Amygdala (tissue), 56 donors: ENCODE measurements at places on chromosomes 3 and 15.

DNA sequence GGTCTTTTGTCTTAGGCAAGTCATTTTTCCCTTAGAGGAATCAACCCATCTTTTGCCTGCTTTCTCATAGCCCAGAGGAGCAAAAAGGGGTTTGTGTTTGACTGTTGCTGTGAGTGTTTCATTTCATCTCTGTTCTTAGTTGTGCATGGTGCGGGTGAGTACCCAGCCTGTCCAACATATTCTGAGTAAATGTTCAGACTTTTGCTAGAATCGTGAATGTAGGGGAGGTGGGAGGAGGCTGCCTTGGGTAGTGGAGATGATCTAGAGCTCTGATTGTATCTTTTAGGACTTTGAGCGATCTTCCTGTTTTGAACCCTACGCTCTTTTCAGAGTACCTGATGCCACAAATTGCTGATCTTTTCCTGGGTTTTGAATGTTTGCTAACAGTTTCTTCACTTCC is 123.1 kb downstream of the ZNF609 start:
- DNase-seq, result no peak

DNA sequence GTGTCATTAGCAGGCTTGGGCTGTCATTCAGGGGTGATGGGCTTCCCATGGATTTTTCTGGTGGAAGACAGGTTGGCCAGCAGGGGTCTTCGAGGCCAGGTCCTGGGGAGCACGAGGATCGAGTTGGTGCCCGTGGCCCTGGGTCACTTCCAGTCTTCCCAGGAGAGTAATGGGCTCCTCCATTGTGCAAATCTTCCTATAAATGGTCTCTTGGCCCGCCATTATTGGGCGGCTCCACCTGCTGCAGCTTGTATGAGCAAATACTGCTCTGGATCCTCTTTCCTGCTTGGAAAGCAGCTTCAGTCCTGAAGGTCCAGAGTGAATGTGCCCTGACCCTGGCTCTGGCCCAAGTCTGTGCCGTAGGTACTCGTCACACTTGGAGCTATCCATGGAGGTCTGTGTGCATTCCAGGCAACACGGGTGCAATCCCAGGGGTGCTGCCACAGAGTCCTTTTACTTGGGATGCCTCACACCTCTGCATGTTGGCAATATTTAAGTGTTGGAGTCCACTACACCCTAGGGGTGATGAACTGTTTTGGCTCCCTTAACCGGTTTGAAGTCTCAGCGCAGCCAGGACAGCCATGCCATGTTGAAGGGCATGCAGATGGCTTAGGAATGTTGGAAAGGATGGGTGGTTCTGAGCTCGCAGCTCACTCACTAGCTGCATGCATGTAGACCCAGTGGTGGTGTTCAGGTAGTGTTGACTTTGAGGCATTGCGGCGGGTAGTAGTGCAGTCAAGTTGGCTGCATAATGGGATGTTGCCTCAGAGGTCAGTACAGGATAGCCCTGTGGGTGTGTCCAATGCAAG is 97.6 kb downstream of the SNRPN start:
- no peak for DNase-seq

- no peak for DNase-seq
Observed at GRCh38 chr15:56886363-56886931, 32.0 kb upstream of the TCF12 start.

GRCh38 chr3:138377804-138378203 is 29.4 kb downstream of the MRAS start:
- DNase-seq, result no peak

- DNase-seq, result no peak
Observed at GRCh38 chr15:81312790-81313543, 11.0 kb downstream of the STARD5 start.

DNA sequence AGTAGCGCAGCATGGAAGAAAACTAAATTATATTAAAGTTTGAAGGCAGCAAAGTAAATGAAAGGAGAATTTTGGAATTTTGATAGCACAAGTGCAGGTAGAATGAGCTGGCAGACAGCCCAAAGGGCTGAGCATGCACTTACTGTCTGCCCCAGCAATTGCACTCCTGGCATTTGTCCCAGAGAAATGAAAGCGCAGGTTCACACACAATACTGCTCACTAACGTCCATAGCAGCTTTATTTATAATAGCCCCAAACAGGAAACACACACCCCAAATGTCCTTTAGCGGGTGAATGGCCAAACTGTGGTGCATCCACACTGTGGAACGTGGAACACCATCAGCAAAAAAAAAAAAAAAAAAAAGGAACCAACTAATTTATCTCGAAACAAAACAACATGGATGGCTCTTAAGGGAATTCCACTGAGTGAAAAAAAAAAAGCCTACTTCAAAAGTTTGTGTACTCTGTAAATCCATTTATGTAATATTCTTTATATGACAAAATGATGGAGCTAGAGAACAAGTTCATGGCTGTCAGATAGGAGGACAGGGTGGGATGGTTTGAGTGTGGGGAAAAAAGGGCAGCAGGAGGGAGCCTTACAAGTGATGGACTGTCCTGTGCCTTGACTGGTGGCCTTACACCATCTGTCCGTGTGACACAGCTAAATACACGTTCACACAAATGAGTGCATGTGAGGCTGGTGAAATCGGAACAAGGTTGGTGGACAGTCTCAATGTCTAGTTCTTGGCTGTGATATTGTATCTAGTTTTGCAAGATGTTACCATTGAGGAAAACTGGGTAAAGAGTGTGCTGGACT is 6.0 kb upstream of the TM2D3 start:
- no peak for DNase-seq

GRCh38 chr3:119257654-119258410 is 17.2 kb upstream of the B4GALT4 start:
- no peak for DNase-seq

DNA sequence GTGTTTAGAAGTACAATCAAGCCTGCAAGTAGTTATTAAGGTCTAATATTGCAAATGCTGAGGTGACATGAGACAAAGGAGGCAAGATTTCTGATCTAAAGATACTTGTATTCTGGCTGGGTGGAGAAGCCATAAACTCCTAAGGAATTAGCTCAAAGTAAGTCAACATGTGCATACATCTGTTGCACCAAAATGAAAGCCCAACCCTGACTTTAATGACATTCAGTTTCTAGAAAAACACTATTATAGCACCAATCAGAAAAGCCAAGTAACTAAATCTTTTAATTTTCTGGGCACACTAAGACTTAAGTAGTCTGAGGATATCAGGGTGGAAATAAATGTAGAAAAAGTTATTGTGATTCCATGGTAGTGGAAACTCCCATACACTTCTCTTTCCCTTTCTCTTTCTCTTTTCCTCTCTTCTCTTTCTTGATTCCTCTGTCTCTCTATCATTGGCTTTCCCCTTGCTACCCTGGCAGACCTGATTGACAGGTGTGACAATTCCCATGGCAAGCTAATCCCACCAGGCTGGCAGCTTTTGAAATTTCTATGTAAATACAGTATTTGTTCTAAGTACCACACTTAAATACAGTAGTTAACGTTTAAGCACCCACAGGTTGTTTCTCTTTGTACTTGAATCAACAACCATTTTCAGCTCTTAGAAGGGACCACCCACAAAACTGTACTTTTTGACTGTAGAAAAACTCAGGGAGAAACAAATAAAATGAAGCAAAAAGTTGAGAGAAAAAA is 528.4 kb upstream of the SEMA6D start:
- DNase-seq, result no peak

DNA sequence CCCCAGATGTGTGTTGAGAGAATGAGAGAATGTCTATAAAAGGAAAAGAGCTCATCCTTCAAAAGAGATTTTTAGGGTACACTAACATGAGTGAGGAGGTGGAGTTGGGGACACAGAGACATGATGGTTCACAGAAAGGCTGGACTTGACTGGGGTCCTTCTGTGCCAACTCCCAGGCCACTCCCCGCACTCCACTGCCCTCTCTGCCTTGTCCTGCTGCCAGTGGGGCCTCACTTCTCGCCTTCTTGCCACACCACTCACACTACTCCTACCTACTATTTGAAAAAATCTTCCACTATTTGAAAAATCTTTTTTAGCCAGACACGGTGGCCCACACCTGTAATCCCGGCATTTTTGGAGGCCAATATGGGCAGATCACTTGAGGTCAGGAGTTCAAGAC is 298.1 kb downstream of the EPHB1 start:
- DNase-seq, result no peak

DNA sequence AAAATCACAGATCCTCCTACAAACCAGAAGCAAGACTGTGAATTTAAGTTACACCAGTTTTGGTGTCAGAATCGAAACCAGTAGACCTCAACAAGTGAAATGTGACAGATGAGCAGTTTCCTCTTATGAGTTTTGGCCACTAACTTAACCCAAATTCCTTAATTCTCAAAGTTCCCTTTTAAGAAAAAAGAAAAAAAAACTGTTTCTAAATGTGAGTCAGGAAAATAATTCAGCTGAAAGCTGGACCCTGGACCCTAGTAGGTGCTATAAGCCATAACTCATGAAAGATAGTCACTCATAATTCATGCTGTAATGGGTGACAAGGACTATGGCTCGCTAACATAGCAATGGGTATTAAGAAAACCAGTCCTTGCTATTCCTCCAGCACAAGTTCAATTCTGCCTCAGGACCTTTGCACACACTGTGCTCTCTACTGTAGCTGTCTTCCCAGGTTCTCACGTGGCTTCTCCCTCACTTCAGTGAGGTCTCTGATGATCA is 9.0 kb upstream of the THRB start:
- no peak for DNase-seq

GRCh38 chr15:39396979-39397615 is 183.8 kb upstream of the THBS1 start:
- no peak for DNase-seq

GRCh38 chr3:126550488-126551051 is 8.2 kb downstream of the C3orf22 start:
- DNase-seq, result no peak

DNA sequence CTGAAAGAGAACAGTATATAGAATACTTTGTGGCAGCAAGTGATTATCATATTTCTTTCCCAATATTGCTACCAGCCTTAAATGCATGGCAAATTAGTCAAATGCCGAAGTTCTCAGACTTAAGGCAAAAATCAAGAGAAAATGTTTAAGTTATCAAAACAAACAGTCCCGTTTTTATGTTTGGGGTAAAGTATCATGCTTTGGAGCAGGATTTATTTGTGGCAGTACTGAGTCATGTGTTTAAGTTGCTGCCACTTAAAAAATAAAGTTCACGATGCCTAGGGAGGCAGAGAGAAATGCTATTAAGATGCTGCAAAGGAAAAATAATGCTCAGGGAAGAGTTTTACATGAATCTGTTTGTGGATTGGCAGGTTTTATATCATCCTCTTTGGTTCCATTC is 417.4 kb upstream of the MDFIC2 start:
- no peak for DNase-seq
